ENCODE measurements at places on chromosomes 12 and 14.

DNA sequence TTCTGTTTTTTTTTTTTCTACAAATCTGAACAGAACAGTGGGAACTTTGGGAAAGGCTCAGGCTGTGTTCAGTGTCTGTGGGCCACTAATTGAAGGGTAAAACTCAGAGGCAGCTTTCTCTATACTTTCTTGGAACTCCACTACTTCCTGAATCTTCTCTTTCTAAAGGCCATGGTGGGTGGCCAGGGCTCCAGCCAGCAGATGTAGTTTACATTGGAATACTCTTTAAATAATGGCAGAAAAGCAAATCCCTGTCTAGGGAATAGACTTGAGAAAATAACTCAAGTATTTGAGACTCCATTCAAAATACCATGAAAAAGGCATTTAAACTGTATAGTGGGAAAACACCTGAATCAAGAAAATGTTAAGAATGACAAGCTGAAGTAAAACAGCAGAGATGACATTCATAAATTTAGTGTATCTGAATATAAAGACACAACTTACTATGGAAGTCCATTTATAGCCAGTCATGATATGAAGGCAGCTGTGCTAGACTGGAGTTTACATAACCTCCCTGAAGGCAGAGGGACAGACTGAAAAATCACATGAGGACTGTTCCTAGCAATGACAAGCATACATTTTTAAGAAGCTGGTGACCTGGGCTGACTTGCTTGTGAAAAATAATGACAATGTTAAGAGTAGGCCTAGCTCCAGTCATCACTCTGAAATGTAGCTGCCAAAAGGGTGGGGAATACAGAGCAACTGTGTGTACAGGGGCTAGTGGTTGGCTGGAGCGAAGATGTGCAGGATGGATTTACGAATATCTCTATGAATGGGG lies 168.6 kb downstream of the STXBP6 start:
- DNase-seq, result no peak

DNA sequence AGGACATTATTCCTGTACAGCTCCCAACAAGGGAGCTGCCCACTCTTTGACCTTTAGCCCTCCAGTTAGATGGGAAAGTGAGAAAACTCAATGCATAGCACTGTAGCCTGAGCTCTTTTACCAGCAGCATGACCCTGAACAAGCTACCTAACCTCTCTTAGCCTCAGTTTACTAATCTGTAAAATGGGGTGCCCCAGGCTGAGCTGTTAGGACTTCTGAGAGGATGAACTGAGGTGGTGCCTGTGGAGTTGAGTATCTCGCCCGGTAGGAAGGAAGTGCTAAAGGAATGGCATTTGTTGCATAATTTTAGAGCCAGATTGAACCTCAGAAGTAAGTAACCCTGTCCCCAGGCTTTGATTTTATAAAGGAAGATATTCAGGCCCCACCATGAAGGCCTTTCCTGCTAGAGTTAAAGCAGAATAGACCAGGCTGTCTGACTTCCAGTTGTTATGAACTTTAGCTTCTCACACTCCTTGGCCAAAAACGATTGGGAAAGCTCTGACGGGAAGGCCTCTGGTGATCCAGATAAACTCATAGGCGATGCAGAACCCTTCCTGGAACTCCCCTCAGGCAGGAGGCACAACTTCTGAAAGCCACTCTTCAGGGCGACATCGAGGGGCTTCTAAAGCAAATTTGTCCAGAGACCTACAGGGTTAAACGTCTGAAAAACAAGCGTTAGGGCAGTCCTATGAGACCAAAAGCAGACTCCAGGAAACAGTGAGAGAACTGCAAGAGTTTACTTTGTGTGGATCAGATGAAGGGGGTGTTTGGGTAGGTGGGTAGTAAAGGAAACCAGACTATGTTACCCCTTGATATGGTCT lies 2.5 kb upstream of the SERPINA10 start:
- DNase-seq, result no peak

- DNase-seq, result no peak
Measured at GRCh38 chr14:89207925-89208328, 209.1 kb downstream of the FOXN3 start.

GRCh38 chr12:55068416-55069010 lies 48.7 kb downstream of the NEUROD4 start:
- no peak for DNase-seq

DNA sequence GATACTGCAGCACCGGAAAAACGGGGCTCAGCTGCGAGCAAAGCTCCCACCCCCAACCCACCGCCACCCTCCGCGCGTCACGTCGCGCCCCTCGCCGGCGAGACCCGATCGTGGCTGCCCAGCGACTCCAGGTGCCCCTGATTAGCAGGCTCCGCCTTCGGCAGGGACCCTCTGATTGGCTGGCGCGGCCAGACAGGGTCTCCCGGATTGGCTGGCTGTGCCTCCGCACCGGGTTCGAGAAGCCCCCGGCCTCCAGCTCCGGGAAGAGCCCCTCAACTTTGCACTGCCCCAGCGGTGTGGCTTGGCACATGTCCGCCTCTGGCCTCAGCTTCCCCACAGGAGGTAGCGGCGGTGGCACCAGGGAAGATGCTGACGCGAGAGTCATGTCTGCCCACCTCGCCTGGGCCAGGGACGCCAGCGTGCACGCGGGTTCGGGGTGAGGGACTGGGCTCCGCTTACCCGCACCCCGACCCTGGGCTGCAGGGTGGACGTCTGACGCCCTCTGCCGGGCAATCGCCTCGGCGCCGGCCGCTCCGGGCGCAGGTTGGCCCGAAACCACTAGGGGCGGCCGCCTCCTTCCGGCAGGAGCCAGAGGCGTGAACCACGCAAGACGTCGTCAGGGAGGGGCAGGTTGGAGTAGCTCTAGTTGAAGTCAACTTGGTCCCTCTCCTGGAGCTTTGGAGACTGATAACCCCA lies 498 bp upstream of the RHOF start:
- no peak for DNase-seq

DNA sequence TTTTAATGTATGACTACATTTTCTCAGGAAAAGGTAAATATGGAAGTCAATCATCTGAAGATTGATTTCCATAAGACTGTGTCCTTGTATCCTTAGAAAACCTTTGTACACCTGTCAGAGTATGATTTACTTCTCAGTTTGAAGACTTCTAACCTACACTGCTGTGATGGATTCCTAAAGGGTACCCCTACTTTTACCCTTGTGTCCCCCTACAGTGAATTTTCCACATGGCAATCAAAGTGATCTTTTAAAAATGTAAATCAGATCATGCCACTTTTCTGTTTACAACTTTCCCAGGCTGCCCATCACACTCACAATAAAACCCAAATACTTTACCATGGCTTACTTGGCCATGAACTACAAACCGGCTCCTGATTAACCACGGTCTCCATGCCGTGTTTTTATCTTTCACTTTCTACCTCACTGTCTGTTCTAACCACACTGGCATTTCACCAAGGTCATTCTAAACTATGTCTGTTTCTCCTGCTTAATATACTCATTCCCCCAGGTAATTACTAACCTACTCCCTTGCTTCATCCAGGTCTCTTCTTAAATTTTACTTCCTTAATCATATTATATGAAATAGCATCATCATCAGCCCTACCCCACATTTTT lies 8.1 kb downstream of the DNAI7 start:
- no peak for DNase-seq

- DNase-seq, result no peak
Measured at GRCh38 chr12:6235499-6235898, 35.3 kb downstream of the CD9 start.

- DNase-seq, result no peak
Measured at GRCh38 chr14:94312481-94313246, 10.5 kb downstream of the SERPINA6 start.

DNA sequence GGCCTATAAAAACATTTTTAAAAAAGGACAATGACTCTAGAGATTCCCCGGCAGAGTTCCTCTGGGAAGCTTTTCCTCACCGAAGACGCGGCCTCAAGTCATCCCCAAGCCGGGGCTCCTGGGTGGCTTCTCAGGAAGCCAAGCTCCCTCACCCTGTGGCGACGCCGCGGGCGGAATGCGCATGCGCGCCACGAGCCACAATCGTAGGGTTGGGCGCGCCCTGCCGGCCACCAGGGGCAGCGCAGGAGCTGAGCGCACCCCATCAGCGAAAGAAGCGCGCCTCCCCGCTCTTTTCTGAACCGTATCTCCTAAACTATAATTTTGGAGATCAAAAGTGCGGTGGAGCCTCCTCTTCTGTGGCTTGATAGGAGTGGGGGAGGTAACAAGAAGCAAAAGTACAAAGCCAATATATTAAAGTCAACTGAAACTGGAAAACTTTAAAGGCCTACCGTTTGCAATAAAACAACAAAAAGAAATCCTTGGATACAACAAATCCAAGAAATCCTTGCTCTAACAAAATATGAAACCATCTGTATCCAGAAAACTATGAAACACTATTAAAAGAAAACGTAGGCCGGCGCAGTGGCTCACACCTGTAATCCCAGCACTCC lies 17.4 kb upstream of the CHFR start:
- no peak for DNase-seq

GRCh38 chr14:83379436-83379835 lies 1845.8 kb upstream of the SEL1L start:
- no peak for DNase-seq

DNA sequence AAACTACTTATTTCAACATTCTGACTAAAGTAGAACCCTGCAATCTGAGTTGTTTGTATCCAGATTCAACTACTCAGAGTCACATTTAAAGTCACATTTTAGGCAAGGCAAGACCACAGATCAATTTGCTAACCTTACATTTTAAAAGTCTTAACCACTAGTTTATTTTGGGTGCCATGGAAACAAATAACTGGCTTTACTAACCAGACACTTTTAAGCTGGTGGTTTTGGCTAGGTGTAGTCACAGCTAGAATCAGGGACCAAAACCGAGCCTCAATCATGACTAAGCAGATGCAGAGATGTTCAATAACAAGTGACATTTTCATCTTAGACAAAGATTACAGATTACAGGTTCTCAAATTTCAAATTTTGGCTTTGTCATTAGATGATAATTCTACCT lies 115.3 kb downstream of the PDE6H start:
- DNase-seq, result no peak

Data from glomerular endothelial cell (primary cell).